Fibroblast of lung (primary cell): ENCODE measurements at places on chromosomes 1 and 21. TPM values are rescaled to one million over a fixed set of nuclear protein-coding genes. Genes with fewer than 3 reads are reported as not detected.

Gene ESPN
- total RNA-seq: not detected in 2 replicates

Gene PGLYRP4
- not detected in 2 replicates for total RNA-seq

Gene PLPPR4
- 1.3 and 7.1 TPM in 2 replicates for total RNA-seq

Gene FYB2
- not detected in 2 replicates for total RNA-seq

Gene RBM11
- under 0.01 and 0.17 TPM in 2 replicates for total RNA-seq

Gene LORICRIN
- total RNA-seq: not detected in 2 replicates

Gene IL20
- total RNA-seq: not detected in 2 replicates

Gene PIGR
- total RNA-seq: not detected in 2 replicates

GRCh38 chr1:183291216-183291762, 105.2 kb downstream of the LAMC2 start:
- DNase-seq: peak; percentile 65

- DNase-seq: no peak
These were observed 4.0 kb downstream of the PRELP start for GRCh38 chr1:203479646-203480045.

- DNase-seq: no peak
These were observed 9.8 kb upstream of the DMBX1 start for GRCh38 chr1:46479744-46480350.

- DNase-seq: peak; percentile 11
These were observed 47.8 kb downstream of the UMODL1 start for GRCh38 chr21:42118901-42119300.

GRCh38 chr1:6423321-6423999, 1.1 kb upstream of the ESPN start:
- peak; percentile 68 for DNase-seq

GRCh38 chr1:27257155-27257554, 22.7 kb downstream of the WDTC1 start:
- peak; percentile 72 for DNase-seq

DNA sequence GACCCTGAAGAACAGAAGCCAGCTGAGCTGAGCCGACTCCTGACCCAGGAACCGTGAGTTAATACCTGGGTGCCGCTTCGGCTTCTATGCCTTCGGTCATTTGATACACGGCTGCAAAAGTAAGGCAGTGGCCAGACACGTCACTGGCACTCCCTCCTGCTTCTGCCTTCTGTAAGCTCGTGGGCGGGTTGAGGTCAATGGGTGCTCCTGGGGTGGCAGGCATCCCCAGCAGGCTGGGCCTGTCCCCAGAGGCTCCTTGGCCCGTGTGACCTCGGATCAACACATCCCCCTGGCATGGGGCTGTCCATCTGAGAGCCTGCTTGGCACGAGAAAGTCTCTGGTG, 35.7 kb upstream of the COL6A1 start:
- no peak for DNase-seq

- DNase-seq: no peak
These were observed 189.5 kb downstream of the SIPA1L2 start for GRCh38 chr1:232440325-232441035.

DNA sequence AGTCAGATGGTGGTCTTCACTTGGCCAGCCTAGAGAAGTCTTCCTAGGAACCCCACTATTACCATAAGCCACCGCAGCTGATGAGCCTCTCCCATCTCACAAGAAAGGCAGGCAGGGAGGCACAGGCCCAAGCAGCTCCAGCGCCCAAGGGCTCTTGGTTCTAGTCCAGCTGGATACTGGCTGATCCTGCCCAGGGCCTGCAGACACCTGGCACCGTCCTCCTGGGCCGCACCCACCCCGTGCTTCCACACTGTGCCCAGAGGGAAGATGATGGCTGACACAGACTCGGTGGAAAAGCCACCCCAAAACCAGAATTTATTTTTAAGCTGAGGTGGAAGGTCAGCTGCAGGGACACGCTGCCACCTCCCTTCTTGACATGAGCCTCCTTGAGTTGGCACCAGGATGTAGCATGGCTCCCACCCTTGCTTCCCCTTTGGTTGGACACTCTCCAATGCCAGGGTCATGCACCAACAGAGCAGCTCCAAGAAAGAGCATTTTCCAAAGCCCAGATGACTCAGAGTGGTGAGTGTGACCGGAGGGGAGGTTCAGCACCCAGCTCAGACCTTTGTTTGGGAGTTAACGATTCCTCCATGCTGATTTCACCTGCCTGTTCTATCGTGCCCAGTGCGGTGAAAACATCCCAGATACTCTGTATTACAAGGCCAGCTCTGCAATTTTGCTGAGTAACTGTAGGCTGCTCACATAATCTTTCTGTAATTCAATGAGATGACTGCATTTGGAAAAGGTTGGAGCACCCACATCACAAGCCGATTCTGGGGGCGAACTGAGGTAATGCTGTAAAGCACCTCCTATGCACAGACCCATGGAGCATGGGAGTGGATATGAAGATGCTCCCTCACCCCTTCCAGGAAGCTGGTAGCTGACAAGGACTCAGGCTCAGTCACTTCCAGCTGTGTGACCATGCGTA, 63.1 kb upstream of the SLC2A1 start:
- no peak for DNase-seq

DNA sequence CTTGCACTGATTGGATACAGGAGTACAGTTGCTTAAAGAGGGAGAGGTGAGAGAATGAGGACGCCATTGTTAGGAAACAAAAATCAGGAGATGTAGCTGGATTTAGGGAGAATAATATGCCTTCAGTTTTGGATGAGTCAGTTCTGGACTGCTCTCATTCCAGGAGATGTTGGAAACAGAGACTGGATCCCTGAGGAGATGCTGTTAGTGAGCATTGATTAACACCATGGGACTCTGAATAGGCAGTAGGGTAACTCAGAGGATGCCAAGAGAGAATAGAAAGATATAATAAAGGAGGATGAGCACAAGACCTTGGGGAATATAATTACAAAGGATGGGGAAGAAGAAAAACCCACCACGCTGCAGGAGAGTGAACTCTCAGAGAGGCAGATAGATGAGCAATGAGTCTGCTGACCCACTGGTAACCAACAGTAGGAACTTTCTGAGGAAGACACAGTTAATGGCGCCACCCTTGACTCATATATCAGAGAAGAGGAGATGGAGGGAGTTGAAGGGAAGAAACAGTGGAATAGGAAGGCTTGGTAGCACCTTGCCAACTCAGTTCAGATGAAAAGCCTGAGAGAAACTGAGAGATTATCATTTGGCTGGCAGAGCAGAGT, 10.5 kb downstream of the KCNJ15 start:
- DNase-seq: no peak

- DNase-seq: no peak
These were observed 2.4 kb downstream of the ATP2B4 start for GRCh38 chr1:203629016-203629506.

- no peak for DNase-seq
These were observed 102.6 kb downstream of the MRPL37 start for GRCh38 chr1:54302549-54302948.

DNA sequence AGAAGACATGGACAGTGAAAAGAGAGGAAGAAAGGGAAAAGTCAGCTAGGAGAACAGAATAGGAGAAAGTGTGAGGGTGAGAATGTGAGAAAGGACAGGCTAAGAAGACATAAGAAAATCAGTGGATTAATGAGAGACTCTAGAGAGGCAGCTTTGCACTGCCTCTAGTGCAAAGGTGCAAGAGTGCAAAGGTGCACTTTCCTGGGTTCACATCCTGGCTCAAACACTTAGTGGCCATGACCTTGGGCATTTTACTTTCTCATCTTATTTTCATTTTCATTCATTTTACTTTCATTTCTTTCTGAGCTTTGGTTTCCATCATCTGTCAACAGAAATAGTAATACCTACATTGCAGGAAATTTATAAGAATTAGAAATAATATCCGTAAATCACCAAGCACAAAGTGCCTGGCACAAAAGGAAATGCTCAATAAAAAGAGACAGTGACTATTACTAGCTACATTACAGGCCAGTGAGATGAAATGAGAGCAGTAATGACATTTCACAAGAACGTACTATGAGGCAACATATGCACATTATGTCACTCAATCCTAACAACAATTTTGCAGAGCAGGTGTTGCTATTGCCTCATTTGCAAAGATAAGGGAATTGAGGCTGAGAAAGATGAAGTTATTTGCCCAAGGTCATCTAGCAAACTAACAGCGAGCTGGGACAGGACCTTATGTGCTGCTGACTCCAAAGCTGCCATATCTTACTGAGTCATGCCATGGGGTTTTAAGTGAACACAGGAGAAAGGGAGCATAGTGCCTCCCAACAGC, 107.0 kb upstream of the TLR5 start:
- peak; percentile 12 for DNase-seq

DNA sequence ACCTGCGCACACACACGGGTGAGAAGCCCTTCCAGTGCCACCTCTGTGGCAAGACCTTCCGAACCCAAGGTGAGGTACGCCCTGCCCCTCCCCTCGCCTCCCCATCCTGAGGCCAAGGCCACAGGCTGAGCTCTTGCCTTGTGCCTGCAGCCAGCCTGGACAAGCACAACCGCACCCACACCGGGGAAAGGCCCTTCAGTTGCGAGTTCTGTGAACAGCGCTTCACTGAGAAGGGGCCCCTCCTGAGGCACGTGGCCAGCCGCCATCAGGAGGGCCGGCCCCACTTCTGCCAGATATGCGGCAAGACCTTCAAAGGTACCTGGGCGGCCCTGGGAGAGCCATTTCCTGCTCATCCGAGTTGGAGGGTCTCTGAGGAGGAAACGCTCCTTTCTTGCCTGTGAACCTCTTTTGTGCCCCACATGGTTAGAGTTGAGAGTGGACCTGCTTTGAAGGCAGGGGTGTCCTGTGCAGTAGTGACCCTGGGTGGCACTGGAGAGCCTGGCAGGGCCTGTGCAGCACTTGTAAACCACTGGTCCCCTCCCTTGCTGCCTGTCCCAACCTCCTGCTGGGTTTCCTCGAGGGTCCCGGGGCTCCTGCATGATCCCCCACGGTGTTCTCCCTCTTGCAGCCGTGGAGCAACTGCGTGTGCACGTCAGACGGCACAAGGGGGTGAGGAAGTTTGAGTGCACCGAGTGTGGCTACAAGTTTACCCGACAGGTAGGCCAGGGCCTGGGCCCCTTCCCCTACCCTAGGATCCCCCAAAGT, 8.5 kb downstream of the ZBTB48 start:
- no peak for DNase-seq

- no peak for DNase-seq
These were observed 5.7 kb upstream of the ZBTB48 start for GRCh38 chr1:6574025-6574620.

GRCh38 chr1:156813750-156814570, 2.7 kb downstream of the SH2D2A start:
- peak; percentile 64 for DNase-seq
